ENCODE measurements at places on chromosomes 11 and 22.

DNA sequence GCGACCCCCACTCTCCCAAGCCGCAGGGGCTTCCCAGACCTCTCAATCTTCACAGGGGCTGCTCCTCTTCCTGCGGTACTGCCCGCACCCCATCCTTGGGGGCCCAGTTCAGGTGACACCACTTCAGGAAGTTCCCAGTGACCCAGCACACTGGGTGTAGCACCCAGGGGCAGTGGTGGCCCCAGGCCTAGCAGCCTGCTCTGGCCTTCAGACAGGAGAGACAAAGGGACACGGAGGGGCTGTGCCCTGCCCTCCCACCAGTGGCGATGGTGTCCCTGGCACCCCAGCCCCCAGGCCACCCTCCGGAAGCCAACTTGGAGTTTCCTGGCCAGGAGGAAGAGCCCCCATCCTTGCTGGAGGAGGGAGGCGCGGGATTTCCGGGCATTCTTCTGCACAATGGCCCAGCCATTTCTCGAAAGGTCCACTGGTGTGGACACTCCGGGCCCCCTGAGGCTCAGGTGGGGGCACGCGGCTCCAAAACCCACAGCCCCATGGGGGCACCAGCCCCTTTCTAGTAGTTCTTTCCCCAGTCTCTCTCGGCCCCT, 978 bp upstream of the CLDN5 start:
- no peak for DNase-seq

DNA sequence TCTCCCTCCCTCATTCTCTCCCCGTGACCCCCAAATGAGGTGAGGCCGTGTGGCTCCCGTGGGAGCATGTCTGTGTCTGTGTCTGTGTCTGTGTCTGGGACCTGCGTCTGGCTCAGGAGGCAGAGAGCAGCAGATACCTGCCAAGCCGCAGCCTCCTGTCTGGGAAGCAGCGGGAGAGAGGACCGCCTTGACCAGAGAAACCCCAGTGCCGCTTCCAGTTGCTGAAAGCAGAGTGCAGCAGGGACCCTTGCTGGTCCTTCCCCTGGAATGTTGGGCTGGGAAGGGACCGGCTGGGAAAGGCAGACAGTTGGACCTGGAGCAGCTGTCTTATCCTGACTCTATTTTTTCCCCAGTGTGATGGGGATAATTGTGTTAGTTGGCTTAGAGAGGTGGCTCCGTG, 525 bp downstream of the CSDC2 start:
- no peak for DNase-seq

DNA sequence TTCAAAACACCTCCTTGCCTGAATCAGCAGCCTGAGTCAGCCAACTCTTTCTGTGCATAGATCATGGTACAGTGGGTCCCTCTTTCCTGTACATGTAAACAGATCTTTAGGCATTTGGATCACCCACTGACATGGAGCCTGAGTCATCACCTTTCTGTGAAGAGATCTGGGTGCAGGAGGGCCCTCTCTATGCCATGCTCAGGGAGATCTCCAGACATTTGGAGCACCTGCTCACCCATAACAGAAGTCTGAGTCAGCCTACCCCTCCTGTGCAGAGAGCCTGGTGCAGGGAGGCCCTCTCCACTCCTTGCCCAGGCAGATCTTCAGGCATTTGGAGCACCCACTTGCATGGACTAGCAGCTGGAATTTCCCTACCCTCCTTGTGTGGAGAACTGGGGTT, 56.2 kb upstream of the GLYAT start:
- DNase-seq = peak; percentile 51

DNA sequence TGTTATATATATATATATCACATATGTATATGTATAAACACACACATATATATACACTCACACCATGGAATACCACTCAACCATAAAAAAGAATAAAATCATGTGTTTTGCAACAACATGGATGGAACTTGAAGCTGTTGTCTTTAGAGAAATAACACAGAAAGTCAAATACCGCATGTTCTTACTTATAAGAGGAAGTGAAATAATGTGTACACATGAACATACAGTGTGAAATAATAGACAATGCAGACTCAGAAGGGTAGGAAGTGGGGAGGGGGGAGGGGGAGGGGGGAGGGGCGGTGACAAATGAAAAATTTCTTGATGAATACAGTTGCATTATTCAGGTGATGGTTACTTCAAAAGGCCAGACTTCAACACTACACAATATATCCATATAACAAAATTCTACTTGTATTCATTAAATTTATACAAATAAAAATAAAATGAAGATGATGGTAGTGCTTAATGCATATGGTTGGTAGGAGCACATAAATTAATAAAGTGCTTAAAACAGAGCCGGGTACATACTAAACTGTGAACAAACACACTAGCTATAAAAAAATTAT, 5.8 kb upstream of the OR5B2 start:
- no peak for DNase-seq

DNA sequence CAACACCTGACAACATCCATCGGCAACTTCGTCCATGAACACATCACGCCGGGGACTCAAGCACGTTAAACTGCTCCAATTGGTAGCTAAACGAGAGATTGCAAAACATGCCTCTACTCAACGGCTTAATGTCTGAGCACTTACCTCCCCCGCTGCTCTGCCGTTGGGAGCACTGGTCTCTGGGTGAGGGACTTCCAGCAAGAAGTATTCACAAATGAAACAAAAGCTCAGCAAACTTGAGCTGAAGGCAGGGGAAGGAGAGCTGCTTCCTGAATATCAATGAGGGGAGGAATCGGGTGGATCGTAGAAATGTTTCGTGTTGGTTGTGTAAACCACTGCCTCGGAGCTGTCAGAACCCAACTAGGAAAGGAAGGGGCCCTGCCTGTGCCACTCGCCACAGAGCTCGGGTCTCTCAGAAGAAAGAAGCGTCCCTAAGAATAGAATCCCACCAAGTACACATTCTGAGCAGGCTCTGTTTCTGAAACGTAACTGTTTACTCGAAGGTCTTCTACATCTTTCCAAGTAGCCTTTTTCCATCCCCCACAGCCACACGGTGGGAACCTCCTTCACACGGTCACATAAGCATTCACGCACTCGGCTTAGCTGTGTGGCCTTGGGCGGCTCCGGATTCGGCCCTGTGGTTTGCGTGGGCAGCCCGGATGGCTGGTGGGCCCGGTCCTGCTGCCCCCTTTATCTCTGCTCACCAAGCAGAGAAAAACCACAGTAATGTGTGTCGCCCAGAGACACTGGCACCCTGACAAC, at the start of gene MLC1:
MLC1 (minus strand) TSS at position 216 of the 762 bp plus-strand sequence. CDS start 524 bp downstream, outside the sequence.
- no peak for DNase-seq

DNA sequence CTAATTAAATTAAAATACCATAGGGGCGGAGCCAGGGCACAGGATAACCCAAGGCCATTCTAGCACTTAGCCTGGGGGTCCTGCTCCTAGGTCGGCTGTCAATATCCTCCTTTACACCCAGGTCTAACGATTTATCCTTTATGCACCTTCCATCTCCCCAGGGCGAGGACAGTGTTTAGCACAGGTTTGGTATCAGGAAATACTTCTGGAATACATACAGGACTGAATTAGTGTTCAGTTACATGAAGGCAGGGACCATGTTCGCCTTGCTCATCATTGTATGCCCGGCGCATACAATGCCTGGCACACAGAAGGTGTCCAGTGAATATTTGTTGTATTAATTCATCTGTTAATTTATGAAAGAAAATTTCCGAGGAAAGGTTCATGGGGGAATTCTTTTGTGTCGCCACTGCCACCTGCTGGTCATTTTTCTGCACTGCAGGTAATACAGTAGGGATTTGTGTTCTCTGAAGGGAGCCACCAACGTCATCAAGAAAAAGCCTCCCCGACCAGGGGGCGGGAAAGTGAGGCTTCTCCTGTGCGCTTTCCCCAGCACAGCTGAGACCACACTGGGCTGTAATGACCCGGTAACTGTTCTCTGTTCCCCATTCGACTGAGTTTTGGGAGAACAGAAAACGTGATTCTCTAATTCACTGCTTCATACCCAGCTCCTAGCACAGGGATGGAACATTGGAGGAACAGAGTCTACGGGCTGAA, 68.7 kb upstream of the ASPHD2 start:
- DNase-seq = peak; percentile 72

GRCh38 chr22:44362249-44363012, 49.7 kb upstream of the SHISAL1 start:
- DNase-seq = no peak

DNA sequence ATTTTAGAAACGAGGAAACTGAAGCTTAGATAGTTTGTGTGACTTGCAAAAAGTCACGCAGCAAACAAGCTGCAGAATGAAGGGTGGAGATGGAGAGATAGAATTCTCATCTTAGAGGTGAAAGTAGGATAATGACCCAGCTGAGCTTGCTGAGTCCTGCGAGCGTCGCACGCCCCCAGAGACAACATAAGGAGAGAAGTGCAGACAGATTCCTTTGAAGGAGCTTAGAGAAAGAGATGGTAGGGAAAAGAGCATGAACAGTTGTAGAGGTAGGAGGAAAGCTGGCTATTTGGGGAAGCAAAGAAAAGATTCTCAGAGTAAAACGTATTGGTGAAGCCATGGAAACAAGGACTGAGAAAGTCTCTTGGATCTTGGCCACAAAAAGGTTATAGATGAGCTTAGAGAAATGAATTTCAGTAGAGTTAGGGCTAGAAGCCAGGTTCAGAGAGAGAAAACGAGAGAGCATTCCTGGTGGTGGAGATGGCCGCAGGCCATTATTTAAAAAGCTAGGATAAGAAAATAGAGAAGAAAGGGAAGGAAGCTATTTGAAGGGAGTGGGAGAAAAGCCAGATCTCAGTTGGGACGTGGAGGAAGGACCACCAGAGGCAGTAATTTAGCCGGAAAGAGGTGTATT, 44.8 kb downstream of the FAM83F start:
- no peak for DNase-seq

GRCh38 chr11:96293598-96294021, 49.4 kb downstream of the MAML2 start:
- DNase-seq = peak; percentile 66
